Midbrain (tissue), 1 donor: ENCODE measurements at places on chromosomes 7 and 10.

DNA sequence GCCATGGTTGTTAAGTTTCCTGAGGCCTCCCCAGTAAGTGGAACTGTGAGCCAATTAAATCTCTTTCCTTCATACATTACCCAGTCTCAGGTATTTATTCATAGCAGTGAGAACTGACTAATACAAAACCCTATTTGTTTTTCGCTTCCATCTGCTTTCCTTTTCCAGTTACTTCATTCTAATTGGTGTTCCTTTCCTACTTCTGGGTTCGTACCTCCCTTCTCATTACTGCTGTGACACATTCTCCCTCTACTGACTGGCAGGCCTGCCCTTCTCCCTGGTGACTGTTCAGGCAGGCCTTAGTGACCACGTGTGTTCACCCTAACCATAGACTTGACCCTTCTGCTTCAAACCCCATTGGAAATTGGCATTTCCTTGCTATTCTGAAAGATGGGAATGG, 37.7 kb downstream of the MTURN start:
- DNase-seq, result no peak

GRCh38 chr10:74206746-74207145, 55.7 kb downstream of the ADK start:
- no peak for DNase-seq

DNA sequence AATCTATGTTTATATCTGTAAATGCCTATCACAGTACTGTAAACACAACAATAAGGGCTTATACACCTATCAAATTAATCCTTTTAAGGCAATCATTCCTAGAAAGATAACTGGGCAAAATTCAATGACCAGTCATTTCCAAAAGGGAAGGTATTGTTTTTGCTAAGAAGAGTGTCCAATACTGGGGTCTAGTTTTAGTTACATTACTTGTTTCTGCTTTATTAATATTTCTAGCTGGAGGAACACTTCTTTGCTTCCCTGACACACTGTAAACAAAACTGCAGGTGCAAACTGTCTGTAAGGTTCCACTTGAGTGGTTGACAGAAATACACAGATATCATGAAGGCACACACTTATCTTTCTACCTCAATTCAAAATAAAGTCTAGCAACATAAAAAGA, 84.2 kb upstream of the FAM133B start:
- no peak for DNase-seq

- no peak for DNase-seq
Measured at GRCh38 chr10:15321431-15322341, 49.4 kb downstream of the FAM171A1 start.

GRCh38 chr10:132859084-132859855, 73.3 kb upstream of the NKX6-2 start:
- DNase-seq, result no peak

DNA sequence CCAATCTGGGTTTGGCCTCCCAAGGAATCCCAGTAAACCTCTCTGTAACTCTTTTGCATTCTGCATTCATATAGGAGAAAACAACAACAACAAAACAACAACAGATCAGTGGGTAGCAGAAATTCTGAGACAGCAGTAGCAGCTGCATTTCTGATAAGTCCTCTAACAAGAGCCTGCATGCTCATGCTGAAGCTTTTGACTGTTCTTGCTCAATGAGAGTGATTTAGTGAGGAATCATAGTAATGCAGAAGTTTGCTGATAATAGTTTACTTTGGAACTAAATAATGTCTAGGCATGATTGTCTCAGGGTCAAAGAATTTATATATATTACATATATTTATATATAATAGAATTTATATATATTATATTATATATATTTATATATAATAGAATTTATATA, 35.2 kb downstream of the BMPER start:
- DNase-seq, result no peak

DNA sequence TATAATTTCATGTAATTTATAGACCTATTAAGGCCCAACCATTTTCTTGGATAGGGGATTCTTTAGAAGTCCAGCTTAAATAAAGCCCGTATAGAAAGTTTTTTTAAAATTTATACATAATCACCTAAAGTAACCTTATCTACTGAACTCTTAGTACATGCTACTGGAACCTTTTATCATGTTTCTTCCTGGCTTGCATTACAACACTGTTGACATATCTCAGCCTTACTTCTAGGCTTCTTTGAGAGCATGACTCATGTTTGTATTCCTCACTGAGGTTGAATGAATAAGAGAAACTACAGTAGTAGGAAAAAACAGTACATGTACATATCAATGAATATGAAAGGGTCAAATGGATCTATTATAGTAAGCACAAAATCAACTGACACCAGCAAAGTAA, 8.2 kb upstream of the MAGI2 start:
- DNase-seq, result no peak

DNA sequence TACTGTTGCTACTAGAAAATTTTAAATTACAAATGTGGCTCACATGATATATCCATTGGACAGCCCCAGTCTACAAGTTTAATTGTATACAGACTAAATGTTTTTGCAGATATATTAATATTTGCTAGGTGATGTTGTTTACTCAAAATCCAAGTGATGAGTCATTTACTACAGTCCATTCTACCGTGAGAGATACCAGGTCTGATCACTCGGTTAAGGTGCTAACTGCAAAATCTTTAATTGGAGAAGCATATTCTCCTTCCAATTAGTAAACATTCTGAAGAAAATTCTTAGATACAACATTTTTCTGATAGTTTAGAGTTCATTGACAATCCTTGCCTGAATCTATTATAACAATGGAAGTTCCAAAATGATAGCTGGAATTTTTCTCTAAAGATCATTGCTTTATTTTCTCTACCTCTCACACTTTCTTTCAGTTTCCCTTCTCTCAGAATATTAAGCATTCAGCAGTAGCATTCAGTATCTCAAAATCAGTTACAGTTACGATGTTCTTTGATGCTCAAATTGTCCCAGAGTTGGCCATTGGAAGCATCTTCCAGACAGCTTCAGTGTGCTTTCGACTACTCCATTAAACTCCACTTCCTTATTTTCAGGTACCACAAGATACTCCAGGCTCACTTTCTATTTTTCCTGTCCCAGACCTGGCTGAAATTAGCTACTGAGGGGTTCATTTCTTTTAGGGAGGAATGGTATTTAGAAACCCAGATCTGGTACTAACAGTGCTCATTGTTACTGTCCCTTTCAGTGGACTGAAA, 2.3 kb downstream of the ABCB1 start:
- no peak for DNase-seq

- DNase-seq, result no peak
Measured at GRCh38 chr10:66329147-66329546, 596.7 kb upstream of the LRRTM3 start.

- no peak for DNase-seq
Measured at GRCh38 chr7:88500131-88500530, 193.4 kb upstream of the STEAP4 start.

- DNase-seq, result no peak
Measured at GRCh38 chr10:5159126-5159525, 25.8 kb downstream of the AKR1C8 start.

DNA sequence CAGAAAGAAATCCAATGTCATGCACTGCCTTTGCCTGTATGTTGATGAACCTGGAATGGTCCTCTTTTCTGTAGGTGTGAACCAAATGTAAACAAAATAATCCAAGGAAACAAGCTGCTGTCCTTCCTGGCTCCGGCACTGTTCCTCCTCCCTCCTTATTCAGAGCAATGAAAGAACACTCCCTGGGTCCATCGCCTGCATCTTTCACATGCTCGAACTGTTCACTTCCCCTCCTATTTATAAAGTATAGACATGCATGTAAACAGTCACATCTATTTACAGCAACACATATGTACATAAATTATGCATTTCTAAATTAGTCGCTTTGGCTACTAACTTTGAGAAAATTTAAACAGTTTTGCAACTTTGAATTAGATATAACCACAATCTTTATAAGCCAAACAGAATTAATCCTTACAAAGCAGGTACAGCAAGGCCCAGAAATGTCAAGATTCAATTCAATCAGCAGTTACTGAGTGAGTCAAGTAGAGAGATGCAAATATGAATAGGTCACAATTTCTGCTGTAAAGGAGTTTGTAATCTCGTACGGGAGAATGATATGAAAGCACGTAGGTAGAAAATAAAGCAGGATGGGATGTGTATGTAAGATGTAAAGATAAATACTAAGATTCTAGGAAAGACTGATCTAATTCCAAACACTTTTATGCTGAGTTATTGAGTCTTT, 162.6 kb downstream of the PIP4K2A start:
- DNase-seq, result no peak
